ENCODE measurements at places on chromosomes 13 and 19.
A peak's percentile ranks its signal among the peaks of the same experiment; 100 is the strongest.

- DNase-seq = no peak
Observed at GRCh38 chr13:92952161-92952560, 274.4 kb upstream of the GPC6 start.

GRCh38 chr13:62482351-62482750 is 1066.7 kb upstream of the PCDH20 start:
- DNase-seq = no peak

GRCh38 chr19:35890113-35890650 is 10.2 kb downstream of the NFKBID start:
- no peak for DNase-seq

DNA sequence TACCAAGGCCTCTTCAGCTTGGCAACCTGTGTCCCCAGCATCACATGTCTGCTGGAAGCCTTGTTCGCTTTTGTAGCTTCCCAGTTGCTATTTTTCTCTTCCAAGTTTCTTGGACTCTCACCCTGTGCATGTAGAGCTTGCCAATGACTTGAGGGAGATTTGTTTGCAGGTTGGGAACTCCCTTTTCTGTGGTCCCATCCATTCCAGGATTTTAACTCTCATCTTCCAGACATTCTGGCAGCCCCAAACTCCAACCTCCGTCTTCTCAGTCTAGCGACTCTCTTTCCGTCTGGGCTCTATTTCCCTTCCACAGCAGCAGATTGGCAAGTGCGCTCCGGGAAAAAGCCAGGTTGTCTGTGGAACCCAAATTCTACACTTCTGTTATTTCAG is 9.0 kb downstream of the PLAUR start:
- no peak for DNase-seq

GRCh38 chr13:114231886-114232285 is 2.8 kb upstream of the CDC16 start:
- no peak for DNase-seq

- DNase-seq = no peak
Observed at GRCh38 chr13:98997738-98998641, 20.1 kb upstream of the DOCK9 start.

DNA sequence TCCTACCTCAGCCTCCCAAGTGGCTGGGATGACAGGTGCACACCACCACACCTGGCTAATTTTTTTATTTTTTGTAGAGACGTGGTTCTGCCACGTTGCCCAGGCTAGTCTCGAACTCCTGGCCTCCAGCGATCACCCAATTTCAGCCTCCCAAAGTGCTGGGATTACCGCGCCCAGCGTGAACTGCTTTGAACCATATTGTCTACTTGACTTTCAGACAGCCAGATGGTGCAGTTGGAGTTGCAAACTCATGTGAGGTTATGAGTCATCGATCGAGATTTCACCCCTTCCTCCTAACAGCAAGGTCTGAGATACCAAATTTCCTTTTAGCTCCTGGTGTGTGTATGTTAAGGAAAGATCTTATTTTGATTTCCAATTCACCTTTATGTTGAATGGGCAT is 2.7 kb downstream of the SLC27A1 start:
- DNase-seq = no peak

GRCh38 chr13:102117175-102117831 is 284.5 kb downstream of the FGF14 start:
- DNase-seq = no peak

GRCh38 chr19:30629086-30629485 is 256.9 kb downstream of the ZNF536 start:
- no peak for DNase-seq

- DNase-seq = no peak
Observed at GRCh38 chr13:107518780-107519179, 696.6 kb downstream of the LIG4 start.

DNA sequence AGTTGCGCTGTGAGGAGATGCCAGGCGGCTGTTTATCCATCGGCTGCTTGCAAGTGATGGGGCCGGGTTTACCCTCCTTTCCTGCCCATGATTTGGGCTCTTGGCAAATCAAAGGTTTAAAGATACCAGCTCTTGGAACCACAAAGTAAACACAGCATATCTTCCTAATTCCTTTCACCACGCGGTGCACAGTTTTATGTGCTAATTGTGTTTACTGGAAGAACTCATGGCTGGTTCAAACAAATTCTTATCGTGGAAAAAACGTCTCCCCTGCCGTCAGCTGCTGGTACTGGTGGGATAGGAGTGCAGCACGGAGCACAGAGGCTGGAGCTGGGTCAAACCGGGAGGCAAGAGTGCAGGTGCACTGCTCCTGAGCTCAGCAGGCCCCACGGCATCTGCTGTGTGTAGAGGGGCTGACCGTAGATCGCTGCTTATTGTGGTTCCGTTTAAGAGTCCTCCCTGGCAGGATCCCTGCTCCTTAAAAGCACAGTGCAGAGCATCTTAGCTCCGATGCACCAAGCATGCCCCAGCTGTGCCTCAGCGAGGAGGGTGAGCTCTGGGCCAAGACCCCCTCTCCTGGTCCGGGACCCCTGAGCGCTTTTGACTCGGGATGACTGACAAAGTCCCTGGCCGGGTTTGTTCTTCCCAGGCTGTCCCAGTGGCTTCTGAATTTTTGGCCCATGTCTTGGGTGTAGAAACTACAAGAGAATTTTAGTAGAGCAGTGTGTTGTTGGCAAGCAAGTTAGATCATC is 51.3 kb upstream of the GAS6 start:
- DNase-seq = no peak

DNA sequence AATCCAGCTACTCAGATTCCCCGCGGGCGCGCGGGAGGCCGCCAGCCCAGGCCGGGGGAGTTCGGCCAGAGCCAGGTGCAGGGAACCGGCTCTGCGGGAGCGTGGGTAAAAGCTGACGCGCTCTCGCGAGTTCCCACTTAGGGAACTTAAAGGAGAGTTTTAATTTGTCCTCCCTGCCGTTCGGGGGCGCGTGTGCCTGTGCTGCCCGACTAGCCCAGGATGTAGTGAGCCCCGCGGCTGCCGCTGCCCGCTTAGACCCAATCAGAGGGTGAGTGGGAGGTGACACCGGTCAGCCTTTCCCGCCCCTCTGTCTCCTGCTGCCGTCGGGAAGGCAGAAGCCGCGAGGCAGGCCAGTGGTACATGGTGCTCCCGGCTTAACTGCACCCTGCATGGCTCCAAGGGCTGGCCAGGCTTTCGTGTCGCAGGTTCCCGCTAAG is 36.0 kb upstream of the NEK3 start:
- DNase-seq = peak; percentile 90

DNA sequence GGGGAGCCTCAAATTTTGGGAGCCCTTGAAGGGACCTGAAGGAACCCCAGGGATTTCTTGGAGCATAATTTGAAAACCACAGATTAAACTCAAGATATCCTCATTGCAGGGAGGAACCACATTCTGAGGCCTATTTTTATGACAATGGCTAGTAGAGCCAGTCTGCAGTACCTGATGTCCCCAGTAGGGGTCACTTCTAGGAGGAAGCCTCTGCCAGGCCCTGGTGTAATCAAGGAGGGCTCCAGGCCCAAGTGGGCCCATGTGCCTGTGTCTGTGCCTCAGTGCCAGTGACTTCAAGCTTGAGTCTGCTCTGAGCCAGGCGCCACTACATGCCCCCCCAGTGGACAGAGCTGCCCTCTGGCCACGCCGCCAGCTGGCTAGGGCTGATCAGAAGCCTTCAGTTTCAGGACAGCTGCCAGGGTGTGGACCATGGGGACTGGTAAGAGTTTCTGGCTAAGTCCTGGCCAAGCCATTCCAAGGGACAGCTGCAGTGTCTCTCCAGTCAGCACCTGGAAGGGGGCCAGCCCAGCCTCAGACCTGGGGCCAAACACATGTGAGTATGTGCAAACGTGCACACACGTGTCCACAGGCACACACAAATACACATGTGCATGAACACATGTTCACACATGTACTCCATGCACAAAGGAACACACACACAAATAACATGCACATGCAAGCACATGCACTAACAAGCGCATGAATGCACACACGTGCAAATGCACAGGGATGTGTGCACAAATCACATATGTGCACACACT is 20.5 kb upstream of the SLC7A10 start:
- DNase-seq = no peak

DNA sequence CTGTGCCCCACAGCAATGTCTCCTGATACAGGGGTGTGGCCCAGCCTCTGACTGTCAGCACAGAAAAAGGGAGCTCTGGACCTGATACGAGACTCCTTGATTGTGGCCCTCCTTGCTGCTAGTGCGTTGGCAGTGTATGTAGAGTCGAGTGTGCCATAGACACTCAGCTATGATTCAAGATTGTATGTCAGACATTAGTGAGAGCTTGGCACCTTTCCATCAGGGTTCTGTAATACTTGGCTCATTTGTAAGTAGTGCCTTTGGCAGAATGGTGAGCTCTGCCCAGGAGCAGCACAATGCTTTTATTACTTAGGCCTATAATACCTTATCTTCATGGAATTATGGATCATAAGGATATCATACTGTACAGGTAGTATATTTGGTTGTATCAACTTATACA is 83.4 kb downstream of the ATP8A2 start:
- DNase-seq = no peak

DNA sequence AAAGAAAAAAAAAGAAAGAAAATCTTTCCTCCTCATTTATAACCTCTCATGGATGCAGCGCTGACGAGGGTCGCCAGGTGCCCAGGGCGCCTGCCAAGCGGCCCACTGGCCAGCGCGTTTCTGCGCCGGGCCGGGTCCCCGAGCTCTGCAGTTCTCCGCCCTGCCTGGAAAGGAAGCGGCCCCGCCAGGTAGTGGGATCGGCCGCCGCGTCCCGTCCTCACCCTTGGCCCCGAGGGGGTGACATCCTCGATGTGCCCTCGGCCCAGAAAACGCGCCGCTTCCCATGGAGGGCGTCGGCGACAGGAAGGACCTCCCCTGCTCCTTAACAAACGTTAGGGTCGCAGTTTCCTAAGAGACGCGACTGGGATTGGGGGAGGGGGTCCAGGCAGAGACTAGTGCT is 56.9 kb downstream of the ZNF726 start:
- DNase-seq = no peak

- DNase-seq = no peak
Observed at GRCh38 chr13:37914781-37915391, 45.3 kb upstream of the TRPC4 start.

DNA sequence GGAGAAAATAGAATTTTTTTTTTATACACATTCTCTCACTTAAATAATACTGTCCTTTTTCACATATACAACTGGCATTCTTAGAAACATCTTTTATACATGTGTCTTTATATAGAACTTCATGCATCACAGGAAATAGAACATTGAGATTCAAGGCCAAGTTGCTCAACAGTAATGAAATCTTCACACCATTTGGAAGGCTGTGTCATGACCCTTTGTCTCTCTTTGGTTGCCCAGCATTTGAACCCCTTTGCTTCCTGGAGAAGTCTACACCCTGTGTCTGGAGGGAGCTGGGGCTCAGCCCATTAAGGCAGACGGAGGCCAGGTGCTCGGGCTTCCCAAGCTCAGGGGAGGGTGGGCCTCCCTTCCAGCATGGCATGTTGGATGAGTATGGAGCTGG is 41.1 kb downstream of the B3GLCT start:
- DNase-seq = no peak

DNA sequence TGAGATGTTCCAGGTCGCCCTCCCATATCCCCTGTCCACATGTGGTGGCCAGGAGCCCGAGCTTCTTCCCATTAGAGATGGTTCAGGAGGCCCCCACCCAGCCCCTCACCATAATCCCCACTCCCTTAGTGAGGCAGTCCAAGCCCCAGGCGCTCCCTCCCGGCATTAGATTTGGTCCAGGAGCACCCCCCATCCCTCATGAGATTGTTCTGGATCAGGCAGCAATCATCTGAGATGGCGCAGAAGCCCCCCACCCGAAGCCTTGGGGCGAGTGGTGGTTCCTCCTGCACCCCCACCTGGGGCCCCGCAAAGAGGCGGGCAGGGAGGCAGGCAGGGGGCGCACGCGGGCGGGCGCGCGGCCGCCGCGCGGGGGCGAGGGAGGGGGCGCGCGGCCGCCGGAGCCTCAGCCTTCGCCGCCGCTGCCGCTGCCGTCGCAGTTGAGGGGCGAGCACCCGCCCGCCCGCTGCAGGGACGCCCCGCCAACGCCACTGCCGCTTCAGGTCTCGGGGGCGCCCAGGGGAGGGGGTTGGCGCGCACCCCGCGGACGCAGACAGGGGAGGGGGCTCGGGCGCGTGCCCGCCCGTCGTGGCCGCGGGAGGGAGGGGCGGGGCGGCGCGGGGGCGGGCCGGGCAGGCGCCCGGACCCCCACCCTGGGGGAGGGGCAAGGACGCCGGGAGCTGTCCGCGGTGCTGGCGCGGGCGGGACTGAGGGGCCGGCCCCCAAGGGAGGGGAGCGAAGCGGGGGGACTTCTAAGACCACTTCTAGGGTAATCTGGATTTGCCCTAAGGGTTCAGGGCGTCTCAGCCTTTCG is 46.4 kb upstream of the SHKBP1 start:
- no peak for DNase-seq
